ENCODE measurements at places on chromosomes 2 and 18.

- DNase-seq: no peak
Measured at GRCh38 chr2:207251573-207252192, 85.9 kb upstream of the KLF7 start.

- DNase-seq: no peak
Measured at GRCh38 chr2:128817171-128817570, 498.5 kb upstream of the HS6ST1 start.

DNA sequence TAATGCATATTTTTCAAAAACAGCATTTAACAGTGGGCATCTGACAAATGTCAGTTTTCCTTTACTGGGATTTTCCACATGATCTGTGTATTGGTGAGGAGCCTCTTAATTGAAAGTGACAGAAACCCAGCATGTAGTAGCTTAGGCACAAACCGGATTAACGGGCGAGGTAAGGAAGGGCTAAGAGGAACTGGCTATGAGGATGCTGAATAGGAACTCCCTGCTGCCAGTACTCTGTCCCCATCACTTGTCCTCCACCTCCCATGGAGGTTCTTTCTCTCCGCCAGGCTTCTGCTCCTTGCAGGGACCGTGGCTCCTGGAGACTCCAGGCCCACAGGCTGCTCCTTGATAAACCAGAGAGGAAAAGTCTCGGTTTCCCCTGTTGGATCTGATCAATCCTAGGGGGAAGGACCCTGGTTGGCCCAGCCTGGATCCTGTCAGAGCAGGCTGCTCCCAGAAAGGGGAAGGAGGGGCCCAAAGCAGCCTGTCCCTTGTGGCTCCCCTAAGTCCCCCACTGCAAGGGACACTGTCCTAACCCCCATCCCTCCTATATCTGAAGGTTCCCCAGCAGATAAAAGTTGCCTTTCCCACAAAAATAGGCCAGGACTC, 10.3 kb downstream of the TEX44 start:
- DNase-seq: no peak

DNA sequence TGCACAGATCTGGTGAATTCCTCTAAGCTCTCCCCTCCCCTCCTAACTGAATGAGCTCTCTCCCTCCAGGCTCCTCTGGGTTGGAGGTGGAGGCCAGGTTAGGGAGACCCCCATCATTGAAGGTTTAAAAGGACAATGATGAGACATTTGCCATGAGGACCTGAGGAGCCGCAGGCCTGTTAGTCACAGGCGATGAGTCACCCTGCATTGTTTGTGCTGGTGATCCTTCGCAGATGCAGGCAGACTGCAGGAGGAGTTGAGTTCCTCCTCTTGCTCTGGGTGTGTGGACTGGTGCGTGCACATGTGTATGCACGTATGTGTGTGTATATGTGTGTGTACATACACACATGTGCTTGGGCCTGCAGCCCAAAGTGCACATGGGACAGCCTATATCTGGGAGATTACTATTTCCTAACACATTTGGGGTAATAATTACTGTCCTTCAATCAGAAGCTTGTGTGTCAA, 42.0 kb downstream of the MCFD2 start:
- no peak for DNase-seq

DNA sequence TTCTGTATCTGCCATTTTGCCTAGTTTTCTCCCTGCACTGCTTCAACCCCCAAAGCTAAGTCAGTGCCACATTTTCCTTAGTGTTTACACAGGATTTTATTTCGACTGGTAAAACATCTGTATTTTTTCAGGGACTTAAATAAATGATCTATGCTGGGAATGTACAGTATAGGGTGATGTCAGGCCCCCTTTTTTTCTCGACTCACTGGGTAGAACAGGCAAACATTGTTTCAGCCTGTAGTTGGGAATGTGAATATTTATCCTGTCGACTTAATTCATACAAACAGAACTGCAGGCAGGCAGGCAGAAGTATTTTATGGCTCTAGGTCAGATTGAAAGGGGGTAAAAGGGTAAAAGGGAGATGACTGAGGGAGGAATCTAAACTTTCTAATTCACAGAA, 123.5 kb upstream of the ZFP36L2 start:
- no peak for DNase-seq

GRCh38 chr18:56383349-56383748, 255.0 kb downstream of the TXNL1 start:
- no peak for DNase-seq

GRCh38 chr2:55157474-55157884, 74.6 kb downstream of the CLHC1 start:
- no peak for DNase-seq

DNA sequence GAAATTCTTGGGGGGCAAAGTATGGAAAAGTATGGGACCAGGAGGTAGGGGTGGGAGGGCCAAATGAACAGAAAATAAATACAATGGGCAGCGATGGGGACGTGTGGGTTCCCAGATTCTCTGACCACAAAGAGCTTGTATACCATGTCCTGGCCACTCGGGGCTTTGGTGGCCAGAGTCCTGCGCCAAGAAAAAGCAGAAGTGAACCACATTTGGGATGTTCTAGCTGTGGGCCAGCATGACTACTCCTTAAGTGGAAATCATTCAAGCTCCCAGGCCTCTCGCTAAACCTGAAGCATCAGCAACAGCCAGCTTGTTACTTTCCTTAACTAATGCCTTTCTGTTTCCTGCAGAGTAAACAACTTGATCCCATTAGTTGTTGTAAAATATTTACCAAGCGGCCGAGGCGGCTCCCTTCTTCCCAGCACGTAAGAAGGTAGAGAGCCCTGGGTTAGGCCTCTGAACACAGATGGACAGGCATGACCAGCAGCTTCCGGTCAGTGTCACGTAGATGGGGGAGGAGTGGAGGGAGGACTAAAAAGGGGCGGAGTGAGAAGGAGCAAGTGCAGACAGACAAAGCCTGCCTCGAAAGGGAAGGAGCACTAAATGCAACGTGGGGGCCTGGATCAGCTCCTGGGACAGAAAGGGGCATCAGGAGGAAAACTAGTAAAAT, 88.2 kb downstream of the GALNT14 start:
- DNase-seq: no peak

DNA sequence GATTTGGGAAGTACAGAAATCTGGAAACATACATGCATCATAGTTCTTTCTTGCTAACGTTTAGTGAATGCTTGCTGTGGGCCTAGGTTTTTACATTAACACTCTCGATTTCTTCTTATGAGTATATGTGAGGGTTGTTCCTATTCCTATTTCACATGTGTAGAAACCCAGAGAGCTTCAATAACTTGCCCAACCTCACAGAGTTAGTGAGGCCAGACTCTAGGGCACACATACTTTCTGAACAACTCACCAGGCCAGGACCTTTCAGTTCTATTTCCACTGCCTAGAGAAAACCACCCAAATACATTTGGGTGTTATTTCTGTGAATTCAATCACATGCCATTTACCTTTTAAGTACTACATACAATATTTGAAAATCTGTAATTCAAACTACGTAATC, 8.2 kb upstream of the KCTD1 start:
- no peak for DNase-seq

DNA sequence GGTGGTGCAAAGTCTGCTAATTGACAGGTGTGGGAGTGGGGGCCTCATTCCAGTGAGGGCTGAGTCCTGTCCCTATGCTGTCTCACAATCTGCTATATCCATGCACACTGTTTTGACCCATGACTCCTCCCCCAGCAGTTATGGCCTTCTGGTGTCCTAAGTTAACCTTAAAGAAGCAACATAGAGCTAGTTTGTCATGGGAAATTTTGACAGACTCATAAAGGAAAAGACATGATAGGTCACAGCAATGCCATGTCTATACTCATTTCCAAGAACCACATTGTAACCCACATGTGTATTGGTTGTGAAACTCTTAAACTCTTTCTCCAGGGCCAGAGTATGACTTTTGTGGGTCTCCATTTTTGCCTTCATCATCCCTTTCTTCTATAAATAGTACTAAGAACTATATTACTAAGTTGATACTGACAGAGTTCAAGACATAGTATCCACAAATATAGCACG, 78.2 kb upstream of the SLC1A4 start:
- no peak for DNase-seq

GRCh38 chr2:11365096-11365879, 20.9 kb upstream of the ROCK2 start:
- DNase-seq: no peak

- no peak for DNase-seq
Measured at GRCh38 chr18:46916551-46917107, 678 bp downstream of the PIAS2 start.

GRCh38 chr18:23992089-23992940, 22.2 kb upstream of the TTC39C start:
- DNase-seq: peak; percentile 36

DNA sequence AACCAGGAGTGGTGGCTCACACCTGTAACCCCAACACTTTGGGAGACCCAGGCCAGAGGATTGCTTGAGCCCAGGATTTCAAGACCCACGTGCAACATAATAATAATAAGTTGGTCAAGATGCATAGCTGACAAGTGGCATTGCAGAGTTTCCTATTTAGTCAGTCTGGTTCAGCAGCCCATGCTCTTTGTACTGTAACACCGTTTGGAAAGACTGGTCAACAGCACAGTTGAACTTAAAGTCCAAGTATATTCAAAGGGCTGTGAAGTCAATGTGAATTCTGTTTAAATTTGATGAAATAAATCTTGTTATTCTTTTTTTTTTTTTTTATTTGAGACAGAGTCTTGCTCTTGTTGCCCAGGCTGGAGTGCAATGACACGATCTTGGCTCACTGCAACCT, 1.5 kb upstream of the TRMT61B start:
- no peak for DNase-seq

DNA sequence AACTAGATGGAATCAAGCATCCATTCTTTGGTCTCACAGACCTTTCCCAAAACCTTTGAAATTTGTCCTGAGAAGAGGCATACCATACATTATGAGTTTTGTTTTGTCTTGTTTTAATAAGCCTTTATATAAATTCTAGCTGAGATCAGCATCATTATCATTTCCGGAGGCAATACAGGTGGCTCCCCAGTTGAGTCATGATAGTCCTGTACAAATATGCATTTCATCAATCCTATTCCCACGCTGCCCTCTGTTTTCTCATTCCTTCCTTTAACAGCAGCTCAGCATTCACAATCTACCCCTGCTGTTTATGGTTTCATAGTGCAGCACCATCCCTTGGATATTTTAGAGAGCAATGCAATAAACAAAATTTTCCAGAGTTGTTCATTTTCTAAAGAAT, 216.7 kb downstream of the TXNL1 start:
- DNase-seq: no peak

GRCh38 chr2:169746240-169746639, 12.6 kb downstream of the KLHL23 start:
- DNase-seq: no peak

DNA sequence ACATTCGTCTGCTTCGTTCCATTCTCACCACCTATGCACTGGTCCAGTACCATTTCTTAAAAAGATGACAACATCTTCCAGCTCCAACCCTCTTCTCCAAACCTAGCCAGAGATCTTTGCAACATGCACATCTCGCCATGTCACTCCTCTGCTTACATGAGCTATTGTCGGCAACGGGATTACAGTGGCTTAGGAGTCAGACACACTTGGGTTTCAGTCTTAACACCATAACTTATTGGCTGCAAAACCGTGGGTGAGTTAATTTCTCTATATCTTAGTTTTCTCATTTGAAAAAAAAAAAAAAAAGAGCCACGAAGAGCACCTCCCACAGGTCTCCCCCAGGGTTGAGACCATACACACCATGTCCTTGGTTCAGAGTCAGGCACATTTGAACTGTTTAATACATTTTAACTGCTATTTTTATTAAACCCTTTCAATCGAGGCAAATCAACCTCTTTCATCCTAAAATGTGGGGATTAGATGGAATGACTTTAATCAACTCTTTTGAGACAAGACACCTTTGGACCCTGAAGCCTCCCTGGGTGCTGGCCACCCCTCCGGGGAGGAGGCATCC, 889 bp downstream of the ANKRD29 start:
- DNase-seq: no peak

- no peak for DNase-seq
Measured at GRCh38 chr18:71831039-71831438, 713.1 kb downstream of the CBLN2 start.

DNA sequence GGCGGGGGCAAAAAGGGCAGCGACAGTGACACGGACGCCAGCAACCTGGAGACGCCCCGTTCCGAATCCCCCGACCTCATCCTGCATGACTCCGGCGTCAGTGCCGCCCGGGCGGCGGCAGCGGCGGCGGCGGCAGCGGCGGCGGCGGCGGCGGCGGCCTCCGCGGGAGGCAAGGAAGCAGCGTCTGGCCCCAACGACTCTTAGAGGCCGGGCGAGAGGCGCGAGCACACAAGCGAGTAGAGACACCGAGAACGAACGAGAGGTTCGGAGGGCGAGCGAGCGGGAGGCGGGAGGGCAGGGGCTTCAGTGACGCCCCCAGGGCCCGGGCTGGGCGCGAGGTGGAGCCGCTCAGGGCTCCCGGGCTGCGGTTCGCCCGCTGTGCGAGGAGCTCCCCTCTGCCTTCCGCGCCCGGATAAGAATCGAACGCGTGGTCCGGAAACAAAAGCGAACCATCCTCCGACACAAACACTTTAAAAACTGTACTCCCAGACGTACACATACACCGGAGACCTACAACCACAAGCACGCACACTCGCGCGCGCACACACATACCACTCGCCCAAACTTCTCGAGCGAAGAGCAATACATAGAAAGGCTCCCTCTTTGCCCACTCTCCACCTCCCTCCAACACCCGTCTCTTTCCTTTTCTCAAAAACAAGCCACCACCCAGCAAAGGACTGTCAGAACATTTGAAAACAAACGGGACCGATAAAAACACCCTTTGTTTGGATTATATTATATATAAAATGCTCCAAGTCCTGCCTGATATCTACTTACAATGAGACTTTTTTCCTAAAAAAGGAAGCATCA, 2.8 kb downstream of the SP9 start:
- peak; percentile 21 for DNase-seq

- no peak for DNase-seq
Measured at GRCh38 chr18:48898521-48898920, 52.2 kb downstream of the SMAD7 start.

DNA sequence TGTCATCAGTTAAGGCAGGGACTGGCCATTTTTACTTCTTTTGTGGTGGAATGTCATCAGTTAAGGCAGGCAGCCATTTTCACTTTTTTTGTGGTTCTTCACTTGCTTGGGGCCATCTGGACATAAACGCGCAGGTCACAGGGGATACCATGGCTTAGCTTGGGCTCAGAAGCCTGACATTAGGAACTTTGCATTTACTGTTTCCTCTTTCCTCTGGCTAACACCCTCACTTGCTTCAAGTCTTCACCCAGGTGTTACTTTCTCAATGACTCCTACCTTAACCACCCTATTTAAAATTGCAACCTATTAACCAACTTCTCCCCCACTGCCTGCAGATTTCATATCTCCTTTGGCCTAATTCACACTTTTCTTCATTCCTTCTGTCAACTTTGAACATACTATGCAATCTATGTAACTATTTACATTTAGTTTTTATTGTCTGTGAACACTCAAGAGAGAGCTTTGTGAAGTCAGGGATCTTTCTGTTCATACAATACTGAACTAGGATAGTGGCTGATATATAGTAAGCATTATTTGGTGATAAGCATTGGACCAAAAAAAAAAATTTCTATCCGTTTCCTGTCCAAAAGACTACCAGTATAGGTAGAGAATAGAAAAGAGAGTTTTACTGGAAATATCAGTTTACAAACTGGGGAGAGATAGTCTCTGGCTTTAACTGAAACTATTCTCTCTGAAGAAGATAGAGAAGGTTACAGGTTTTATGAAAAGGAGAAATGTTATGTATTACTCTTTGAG, 600.1 kb upstream of the ZNF804A start:
- no peak for DNase-seq

- DNase-seq: no peak
Measured at GRCh38 chr2:197914778-197915177, 110.4 kb downstream of the PLCL1 start.

- no peak for DNase-seq
Measured at GRCh38 chr2:9236045-9236344, 29.4 kb downstream of the ASAP2 start.
